Kidney epithelial cell (primary cell): ENCODE measurements at places on chromosomes 4 and X.

DNA sequence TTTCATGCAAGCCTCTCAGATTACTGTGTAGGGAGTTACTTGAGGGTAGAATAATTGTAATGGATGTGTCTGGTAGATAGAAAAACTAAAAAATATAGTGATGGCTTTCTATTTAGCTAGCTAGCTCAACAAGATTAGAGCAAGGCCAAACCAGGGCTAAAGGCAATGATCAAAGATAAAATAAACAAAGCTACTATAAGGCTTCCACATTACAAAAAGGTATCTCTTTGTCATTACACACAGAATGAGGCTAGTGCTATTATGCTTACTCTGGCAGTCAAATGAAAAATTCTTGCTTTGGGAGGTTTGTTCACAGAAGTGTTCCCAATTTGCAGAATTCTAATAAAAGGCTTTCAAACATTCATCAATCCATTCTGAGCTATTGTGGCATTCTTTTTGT is 121.6 kb upstream of the HTR2C start:
- DNase-seq, result no peak

GRCh38 chrX:150544222-150544787 is 24.1 kb upstream of the MTM1 start:
- no peak for DNase-seq

GRCh38 chrX:12378706-12379105 is 240.4 kb downstream of the FRMPD4 start:
- no peak for DNase-seq

DNA sequence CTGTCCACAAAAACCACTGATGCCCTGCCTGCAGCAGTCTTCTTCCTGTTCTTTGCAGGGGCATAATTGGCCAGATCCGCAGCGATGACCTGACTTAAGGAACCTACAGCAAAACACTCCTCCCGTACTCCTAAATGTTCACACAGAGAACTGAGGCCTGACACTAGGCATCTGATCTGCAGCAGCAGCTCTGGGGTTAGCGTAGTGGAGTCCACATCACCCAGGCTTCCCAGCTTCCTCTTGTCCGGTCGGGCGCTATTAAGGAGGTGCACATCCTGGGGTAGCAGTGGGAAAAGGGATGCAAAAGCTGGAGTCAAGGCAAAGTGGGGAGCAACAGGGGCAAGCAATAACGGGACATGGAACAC is 758 bp downstream of the SCFD2 start:
- no peak for DNase-seq

GRCh38 chrX:46279214-46279924 is 265.9 kb downstream of the ZNF674 start:
- DNase-seq, result no peak

- DNase-seq, result no peak
Measured at GRCh38 chrX:154477891-154478477, 1.1 kb downstream of the LAGE3 start.

- no peak for DNase-seq
Measured at GRCh38 chr4:147820975-147821374, 89.1 kb downstream of the ARHGAP10 start.

- no peak for DNase-seq
Measured at GRCh38 chr4:163810755-163811154, 316.3 kb downstream of the TMA16 start.
